T-helper 9 cell (primary cell): ENCODE measurements at places on chromosomes 4 and X.

- no peak for DNase-seq
Observed at GRCh38 chrX:146278381-146278780, 460.8 kb downstream of the SLITRK2 start.

DNA sequence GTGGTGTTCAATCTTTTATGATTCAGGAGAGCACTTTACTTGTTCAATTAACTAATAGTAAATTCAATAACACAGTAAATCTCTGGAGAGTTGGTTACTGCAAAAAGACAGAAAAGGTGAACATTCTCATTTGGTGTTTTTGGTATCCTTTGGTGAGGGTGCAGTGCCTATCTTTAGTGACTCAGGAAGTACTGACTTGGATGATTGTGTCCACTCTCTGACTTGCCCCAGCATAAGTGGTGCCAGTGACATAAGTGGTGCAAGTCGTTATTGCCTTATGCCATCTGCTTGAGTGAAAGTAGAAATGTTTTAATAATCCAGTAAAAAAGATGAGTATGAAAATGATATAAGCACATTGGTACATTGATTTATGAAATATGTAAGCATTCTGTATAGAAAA, 27.0 kb downstream of the GUCY1B1 start:
- no peak for DNase-seq

GRCh38 chr4:8730159-8730558, 137.6 kb downstream of the CPZ start:
- no peak for DNase-seq

GRCh38 chrX:68895341-68895755, 66.5 kb downstream of the EFNB1 start:
- no peak for DNase-seq

DNA sequence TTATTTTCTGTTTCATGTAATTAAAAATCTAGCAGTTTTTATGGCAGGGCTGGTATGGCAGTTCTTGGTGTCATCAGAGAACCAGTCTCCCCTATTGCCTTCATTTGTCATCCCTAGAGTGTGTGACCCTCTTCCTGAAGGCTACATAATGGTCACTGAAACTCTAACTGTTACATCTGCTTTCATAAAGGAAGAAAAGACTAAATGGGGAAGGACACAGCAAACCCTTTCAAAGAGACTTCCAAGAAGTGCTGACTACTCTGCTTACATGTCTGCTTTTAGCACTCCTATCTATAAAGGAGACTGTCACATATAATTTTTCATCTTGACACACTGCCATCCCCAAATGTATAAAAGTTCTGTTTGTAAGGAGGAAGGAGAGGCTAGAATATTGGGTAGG, 105.9 kb upstream of the DIAPH2 start:
- no peak for DNase-seq

DNA sequence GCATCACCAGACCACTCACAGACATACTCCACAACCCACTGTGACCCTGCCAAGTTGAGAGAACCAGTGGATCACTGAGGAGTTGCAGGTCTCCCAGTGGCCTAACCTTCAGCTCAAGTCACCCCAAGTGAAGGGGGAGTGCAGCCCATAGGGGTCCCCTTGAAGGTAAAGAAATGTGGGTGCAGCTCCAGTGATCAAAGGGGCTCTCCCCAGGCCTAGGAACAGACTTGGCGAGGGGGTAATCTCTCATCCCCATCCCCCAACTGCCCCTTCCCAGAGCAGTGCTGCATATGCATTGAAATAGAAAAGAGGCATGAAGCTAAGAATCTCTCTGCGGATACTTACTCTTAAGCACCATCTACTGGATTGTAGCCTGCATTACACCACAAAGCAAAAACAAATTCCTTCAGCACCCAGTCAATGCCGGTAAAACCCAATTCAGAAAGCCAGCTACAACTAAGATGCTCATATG, 27.0 kb downstream of the MAGEE1 start:
- DNase-seq: no peak

- no peak for DNase-seq
Observed at GRCh38 chrX:84415140-84415539, 87.1 kb downstream of the HDX start.

DNA sequence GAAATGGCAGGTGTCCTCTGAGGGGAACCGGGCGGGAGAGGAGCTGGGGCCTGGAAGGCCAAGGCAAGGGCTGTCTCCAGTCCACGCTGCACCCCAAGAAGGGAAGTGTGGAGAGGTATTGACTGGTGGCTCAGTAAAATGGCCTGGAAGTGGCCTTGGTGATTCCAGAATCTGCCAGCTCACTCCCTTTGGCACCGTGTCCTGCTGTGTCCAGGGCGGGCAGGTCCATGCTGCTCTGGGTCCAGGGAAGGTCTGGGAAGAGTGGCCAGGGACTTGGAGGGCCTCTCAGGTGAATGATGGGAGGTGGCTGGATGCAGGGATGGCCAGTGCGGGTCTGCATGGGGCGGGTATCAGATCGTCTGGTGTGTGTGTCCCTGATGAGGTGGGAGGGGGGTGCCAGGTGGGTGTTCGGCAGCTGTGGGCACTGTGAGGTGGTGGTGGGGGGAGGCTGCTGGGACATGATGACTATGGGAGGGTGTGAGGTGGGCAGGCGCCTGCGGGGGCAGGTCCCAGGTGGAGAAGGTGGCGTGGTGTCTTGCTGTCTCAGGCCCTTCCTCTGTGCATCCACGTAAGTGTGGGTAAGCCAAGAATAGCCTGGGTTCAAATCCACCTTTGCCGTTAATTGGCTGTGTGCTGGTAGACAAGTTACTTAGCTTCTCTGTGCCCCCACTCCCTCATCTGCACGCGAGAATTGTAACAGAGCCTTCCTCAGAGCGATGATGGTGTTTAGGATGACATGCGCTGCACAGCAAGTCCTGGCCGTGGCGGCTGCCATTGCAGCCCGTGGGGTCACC, 17.7 kb downstream of the RGS12 start:
- no peak for DNase-seq

GRCh38 chr4:59565836-59566235, 1634.3 kb upstream of the ADGRL3 start:
- no peak for DNase-seq

- no peak for DNase-seq
Observed at GRCh38 chrX:72003811-72004750, 93.4 kb downstream of the NHSL2 start.

DNA sequence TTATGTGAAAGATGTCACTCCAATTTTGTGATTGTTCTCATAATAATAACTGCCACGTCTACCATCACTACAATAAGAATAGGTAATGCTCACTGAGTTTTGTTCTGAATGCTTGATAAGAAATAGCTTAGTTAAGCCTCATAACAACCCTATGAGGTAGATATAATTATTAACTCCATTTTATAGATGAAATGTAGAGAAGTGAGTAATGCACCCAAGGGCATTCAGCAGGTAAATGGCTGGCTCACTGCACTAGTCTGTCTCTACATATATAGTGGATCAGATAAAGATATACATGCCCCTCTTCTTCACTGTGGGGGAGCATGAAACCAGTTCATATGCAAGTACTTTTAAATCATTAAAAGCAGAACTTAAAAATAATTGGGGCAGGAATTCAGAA, 65.8 kb upstream of the SLC4A4 start:
- no peak for DNase-seq

DNA sequence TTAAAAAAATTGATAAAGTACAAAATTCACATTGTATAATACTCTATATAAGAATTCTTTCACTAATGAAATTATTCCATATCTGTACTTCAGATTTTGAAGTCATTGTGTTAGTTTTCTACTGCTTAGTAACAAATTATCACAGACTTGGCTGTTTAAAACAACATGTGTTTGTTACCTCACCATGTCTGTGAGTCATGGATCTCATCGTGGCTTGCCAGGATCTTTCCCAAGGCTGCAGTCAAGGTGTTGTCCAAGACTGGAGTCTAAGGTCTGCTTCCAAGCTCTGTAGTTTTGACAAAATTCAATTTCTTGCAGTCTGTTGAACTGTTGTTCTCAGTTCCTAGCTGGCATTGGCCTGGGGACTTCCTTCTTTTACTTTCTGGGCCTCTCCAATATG, 1286.9 kb downstream of the ADGRL3 start:
- no peak for DNase-seq

DNA sequence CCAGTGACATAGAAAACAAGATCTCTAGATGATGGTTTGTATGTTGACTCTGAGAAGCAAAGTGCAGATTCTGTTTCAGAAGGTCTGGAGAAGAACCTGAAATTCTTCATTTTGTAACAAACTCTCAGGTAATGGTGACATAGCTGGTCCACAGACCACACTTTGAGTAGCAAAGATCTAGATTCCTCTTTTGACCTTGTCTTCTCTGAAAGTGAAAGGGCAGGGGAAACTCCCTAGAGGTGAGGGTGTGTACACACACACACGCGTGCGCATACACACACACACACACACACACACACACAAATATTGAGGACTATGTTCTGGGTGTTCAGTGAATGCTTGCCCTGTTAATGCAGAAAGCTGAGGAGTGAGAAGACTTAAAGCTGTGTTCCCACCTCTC, 110.1 kb downstream of the NHSL2 start:
- no peak for DNase-seq

DNA sequence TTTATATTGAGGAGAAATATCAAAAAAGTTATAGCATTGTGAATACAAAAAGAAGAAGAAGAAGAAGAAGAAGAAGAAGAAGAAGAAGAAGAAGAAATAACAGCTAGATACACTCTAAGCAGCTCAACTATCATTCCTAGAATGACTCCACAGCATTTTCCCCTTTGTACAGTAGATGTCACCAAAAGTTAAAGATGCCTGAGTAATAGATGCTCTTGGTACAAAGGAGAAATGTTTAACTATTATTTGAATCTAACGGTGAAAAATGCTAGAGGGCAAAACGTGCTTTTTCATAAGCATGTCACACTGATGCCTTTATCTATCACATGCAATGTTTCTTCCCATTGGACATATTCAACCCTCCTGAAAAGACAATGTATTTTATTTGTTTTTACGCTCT, 178.4 kb upstream of the GPRIN3 start:
- DNase-seq: no peak

- no peak for DNase-seq
Observed at GRCh38 chr4:42101446-42101975, 50.9 kb downstream of the BEND4 start.
